Esophagus muscularis mucosa (tissue), 4 donors: ENCODE measurements at places on chromosomes 3 and 15. TPM values are rescaled to one million over a fixed set of nuclear protein-coding genes. Genes with fewer than 3 reads are reported as not detected.

GRCh38 chr3:52120556-52121463 lies 33.4 kb downstream of the POC1A start:
- no peak overlapping the region for H3K4me3 ChIP-seq
- peaks cover 42% of the 10 kb centered on the region for H3K4me1 ChIP-seq
- no peaks in the 10 kb centered on the region for H3K27me3 ChIP-seq
- H3K27ac ChIP-seq: peak overlapping the region; percentile 47
- no peak for DNase-seq
- H3K36me3 ChIP-seq: no peaks in the 10 kb centered on the region

CKMT1B gene
- total RNA-seq: 1.3 TPM

DNA sequence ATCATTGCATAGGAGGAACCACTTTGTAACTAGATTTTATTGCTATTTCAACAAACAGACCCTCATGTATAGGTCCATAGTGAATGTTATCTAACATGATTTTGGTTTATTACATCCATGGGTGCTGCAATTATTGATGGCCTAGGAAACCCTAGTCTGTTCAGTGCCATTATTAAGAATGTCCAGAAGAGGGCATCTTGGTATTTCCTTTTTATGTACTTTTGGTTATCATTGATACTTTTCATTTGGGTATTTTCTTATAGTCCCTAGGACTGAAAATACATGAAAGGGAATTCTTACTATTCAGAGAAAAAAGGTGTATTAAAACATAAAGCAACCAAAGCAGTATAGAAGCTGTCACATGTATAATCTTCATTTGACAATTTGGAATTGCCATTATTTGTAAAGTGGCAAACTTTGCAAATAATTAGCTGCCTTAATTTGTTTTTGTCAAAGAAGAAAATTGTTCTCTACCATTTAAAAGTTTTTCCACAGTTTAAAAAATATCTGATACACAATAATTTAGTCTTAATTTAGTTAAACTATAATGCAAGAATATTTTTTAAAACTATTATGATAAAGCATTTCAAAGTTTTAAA lies 48.7 kb downstream of the CNOT10 start:
- no peak overlapping the region for H3K4me3 ChIP-seq
- peaks cover 51% of the 10 kb centered on the region for H3K36me3 ChIP-seq

- H3K36me3 ChIP-seq: no peaks in the 10 kb centered on the region
- H3K27ac ChIP-seq: no peak overlapping the region
- no peak overlapping the region for H3K4me3 ChIP-seq
- DNase-seq: no peak
Observed at GRCh38 chr3:108569336-108569735, 19.9 kb downstream of the CIP2A start.

RUBCN gene
- 69.4 TPM for total RNA-seq

DNA sequence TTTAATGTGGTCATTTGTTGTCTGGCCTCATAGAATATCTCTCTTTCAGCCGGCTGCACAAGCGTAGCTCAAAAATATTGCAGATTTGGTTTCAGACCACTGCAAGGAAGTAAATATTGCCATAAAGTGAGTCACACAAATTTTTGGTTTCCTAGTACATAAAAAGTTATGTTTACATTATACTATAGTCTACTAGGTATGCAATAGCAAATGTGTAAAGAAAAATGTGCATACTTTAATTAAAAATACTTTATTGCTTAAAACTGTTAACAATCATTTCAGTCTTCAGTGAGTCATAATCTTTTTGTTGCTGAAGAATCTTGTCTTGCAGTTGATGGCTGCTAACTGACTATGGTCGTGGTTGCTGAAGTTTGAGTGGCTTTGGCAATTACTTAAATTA lies 425.1 kb upstream of the ROBO1 start:
- no peaks in the 10 kb centered on the region for H3K4me1 ChIP-seq
- no peak overlapping the region for H3K4me3 ChIP-seq
- H3K36me3 ChIP-seq: no peaks in the 10 kb centered on the region
- H3K27me3 ChIP-seq: no peaks in the 10 kb centered on the region
- DNase-seq: no peak
- H3K27ac ChIP-seq: no peak overlapping the region

GRCh38 chr3:71392251-71392650 lies 191.3 kb downstream of the FOXP1 start:
- no peaks in the 10 kb centered on the region for H3K36me3 ChIP-seq
- no peaks in the 10 kb centered on the region for H3K27me3 ChIP-seq
- no peak for DNase-seq

NR1I2 gene
- 0.46 TPM for total RNA-seq

DNA sequence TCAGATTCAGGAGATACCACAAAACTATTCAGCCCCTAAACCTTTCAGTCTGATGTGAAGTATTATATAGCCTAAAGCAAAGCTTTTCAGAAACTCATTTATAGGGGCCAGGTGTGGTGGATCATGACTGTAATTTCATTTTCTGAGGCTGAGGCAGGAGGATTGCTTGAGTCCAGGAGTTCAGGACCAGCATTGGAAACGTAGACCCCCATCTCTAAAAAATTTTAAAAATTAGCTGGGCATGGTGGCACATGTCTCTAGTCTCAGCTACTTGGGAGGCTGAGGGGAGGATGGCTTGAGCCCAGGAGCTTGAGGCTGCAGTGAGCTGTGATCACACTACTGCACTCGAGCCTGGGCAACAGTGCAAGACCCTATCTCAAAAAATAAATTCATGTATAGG lies 60.0 kb downstream of the TMOD3 start:
- H3K27me3 ChIP-seq: no peaks in the 10 kb centered on the region
- no peak overlapping the region for H3K4me3 ChIP-seq
- no peak overlapping the region for H3K27ac ChIP-seq
- DNase-seq: no peak
- peaks cover 16% of the 10 kb centered on the region for H3K36me3 ChIP-seq

ABI3BP gene
- 64.8 TPM for total RNA-seq

OSTN gene
- total RNA-seq: not detected

GCSAM gene
- total RNA-seq: not detected

DNA sequence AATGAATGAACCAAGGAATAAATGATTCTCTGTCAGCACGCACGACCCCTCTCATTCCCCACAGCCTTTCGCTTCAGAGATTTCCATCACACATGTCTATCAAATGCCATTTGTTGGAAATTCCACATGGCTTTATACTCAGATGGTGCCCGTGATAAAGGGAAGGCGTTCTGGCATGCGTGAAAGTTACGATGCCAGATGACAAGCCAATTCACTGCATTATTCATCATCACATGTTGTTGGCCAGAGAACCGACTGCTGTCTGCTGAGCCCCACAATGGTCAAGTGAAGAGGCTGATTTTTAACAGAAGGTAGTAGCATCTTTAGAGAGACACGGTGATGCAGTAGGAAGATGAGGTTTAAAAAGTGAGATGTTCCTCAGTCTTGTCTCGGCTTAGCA lies 74.1 kb upstream of the FRMD4B start:
- H3K36me3 ChIP-seq: no peaks in the 10 kb centered on the region
- no peaks in the 10 kb centered on the region for H3K27me3 ChIP-seq
- H3K27ac ChIP-seq: no peak overlapping the region
- no peaks in the 10 kb centered on the region for H3K4me1 ChIP-seq

- H3K27me3 ChIP-seq: no peaks in the 10 kb centered on the region
- H3K27ac ChIP-seq: no peak overlapping the region
- H3K4me1 ChIP-seq: peaks cover 3% of the 10 kb centered on the region
- no peak overlapping the region for H3K4me3 ChIP-seq
Observed at GRCh38 chr3:21835264-21835663, 84.3 kb upstream of the ZNF385D start.

GRCh38 chr15:58854593-58854992 lies 78.9 kb downstream of the SLTM start:
- no peak overlapping the region for H3K27ac ChIP-seq
- H3K36me3 ChIP-seq: peaks cover 59% of the 10 kb centered on the region
- no peak overlapping the region for H3K4me3 ChIP-seq
- no peaks in the 10 kb centered on the region for H3K27me3 ChIP-seq
- no peaks in the 10 kb centered on the region for H3K4me1 ChIP-seq
- DNase-seq: no peak

GRCh38 chr15:92271179-92271578 lies 122.5 kb upstream of the ST8SIA2 start:
- H3K4me1 ChIP-seq: no peaks in the 10 kb centered on the region
- no peak for DNase-seq
- H3K36me3 ChIP-seq: no peaks in the 10 kb centered on the region
- no peak overlapping the region for H3K27ac ChIP-seq
- no peaks in the 10 kb centered on the region for H3K27me3 ChIP-seq
- no peak overlapping the region for H3K4me3 ChIP-seq

HIGD2B gene
- total RNA-seq: not detected

DNA sequence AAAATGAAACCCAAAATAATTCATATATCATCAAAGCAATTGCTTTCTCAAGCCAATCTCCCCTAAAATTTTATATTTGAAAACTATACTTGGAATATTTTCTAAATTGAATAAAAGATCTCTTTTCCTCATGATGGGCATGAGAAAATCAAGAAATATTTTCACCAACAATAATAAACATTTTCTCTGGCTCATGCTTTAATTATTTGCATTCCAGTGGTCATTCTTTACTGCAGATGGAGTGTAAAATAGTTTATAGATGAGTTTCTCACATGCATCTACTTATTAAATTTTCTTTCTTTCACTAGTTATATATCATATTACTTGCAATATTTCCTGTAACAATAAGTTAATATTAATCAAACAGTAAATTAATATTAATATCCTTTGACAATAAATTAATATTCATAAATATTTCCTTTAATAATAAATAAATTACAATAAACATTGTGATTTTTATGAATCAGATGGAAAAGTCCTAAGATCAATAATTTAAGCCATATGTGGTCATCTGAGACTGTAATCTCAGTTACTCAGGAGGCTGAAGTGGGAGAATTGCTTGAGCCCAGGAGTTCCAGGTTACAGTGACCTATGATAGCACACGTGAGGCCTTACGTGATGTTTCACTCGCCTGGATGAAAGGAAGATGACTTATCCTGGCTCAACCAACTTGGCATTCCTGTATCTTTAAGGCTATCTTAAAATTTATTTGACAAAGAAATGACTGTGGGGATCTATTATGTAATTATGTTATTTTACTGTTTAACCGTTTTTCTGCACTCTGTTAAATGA lies 958.8 kb downstream of the ZPLD1 start:
- no peaks in the 10 kb centered on the region for H3K36me3 ChIP-seq
- H3K4me1 ChIP-seq: no peaks in the 10 kb centered on the region
- H3K27me3 ChIP-seq: no peaks in the 10 kb centered on the region
- H3K27ac ChIP-seq: no peak overlapping the region
